ENCODE measurements at places on chromosomes 4 and X.

DNA sequence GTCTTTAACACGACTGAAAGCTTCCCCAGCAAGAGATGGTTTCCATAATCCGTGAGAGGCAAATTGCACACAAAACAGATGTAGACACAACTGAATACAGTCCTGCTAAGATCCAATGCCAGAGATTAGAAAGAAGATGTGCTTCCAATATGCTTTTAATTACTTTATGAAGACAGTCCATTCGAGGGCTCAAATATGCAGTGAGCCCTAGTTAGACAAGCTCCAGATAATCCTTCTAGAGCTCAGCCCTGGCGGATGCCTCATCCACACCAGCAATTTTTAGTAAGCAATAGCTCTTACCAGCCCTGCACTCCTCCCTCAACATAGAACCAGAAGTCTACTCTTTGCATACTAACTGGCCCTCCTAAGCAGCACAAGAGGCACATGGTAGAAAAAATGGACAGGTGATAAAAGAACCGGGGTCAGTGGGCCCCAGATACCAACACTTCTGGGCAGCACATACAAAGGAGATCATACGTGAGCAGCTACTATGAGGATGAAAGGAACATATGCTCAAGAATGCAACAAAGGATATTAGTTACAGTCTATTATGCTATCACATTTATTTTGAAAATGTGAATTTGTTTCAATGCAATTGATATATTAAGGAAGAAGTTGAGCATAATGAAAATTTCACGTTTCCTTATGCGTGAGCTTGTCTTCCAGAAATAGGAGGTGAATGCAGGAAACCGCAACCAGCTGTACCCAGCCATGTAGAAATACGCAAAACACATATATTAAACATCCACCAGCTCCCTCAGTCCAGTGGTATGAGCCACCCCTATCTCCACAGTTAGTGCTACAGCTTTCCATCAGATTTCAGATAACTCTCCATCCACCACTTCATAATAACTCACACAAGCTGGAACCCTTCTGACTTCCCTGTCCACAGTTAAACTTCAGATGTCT lies 34.3 kb downstream of the GPC4 start:
- DNase-seq, result no peak

- DNase-seq, result no peak
These were observed 1.2 kb upstream of the ELF4 start for GRCh38 chrX:130111220-130112154.

DNA sequence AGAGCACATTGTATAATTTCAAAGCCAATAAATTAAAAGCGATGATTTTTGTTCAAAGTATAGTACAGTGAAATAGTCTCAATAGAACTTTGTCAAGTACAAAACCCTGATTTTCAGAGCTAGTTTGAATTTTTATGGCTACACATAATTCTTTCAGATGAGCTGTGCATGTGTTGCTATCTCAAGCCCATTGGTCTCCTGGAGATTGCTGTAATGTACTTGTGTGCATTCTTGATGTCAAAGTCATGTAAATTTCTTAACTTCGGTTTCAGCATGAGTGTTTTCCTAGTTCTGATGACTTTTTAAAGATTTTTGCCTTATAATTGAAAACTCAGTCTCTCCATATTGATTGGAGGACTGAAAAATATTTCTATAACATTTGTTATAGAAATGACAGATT lies 200.8 kb downstream of the CEP135 start:
- no peak for DNase-seq

DNA sequence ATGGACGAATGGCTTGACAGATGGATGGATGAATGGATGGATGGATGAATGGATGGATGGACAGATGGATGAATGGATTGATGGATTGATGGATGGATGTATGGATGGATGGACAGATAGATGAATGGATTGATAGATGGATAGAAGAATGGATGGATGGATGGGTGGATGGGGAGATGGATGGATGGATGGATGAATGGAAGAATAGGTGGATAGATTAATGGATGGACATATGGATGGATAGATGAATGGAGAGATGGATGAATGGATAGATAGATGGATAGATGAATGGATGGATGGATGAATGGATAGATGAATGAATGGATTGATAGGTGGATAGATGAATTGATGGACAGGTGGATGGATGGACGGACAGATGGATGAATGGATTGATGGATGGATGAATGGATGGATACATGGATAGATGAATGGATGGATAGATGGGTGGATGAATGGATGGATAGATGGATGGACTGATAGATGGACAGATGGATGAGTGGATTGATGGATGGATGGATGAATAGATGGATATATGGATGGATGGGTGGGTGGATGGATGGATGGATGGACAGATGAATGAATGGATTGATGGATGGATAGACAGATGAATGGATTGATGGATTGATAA lies 33.9 kb downstream of the PSAPL1 start:
- DNase-seq, result no peak

DNA sequence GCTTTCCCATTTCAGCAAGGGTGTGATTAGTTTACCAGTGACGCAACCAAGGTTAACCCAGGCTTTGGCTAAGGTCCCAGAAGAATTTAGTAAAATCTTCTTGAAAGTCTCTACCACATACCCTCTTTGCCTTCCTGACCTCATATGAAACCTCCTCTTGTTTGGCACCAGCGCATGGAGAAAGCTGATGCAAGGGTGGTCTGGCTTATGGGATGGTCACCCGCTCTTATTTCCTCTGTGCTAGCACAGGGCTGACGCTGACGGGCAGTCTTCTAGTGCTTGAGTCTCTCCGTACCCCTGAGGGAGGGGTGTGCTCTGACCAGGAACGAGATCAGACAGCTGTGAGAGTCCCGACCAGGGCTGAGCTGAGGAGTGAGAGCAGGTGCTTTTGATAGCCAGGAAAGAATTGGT lies 137.6 kb downstream of the TENM3 start:
- no peak for DNase-seq

DNA sequence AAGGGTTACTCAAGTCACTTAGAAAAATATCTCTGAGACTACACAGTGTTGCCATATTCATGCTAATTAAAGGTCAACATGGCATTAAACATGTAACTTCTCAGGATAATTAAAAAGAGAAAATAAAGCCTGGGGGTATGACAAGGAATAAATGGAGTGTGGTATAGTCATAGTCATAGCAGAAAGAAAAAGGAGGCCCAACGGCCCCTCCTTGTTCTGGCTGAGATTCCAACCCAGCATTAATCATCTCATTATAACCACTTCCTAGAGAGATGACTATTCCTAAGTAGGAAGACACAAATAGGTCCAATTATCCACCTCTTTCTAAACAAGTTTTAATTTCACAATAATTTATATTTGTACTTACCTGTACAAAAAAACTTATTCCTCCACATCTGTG lies 778.4 kb upstream of the AADAT start:
- DNase-seq, result no peak

DNA sequence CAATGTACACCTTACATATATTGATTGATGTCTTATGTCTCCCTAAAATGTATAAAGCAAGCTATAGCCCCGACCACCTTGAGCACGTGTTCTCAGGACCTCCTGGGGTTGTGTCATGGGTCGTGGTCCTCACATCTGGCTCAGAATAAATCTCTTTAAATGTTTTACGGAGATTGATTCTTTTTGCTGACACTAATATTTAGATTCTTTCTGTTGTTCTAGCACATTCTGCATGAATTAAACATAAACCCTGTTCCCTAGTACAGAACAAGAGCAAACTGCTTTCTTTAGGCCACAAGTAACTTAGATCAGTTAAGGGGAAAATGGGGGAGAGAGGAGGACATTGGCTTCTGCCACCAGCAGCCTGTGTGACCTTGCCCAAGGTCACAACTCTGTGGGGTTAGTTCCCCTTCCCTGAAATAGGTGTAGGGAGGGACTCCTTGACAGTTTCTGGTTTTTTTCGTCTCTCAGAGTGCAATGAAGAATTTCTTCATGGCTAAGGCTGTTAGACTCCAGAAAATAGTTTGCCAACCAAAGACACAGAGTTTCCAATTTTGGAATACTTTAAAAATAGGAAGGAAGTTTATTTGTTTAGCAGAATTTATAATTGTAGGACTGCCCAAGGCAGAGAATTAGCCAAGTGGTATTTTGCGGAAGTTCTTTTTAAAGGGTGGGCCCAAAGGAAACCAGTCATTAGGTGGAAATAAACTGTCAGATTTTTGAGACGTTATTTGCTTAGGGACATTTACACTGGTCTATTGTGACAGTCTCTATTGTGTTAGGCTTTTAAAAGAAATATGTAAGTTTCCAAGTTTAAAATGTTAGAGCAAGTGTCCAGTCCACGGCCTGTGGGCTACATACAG lies 29.4 kb downstream of the PTTG2 start:
- no peak for DNase-seq

DNA sequence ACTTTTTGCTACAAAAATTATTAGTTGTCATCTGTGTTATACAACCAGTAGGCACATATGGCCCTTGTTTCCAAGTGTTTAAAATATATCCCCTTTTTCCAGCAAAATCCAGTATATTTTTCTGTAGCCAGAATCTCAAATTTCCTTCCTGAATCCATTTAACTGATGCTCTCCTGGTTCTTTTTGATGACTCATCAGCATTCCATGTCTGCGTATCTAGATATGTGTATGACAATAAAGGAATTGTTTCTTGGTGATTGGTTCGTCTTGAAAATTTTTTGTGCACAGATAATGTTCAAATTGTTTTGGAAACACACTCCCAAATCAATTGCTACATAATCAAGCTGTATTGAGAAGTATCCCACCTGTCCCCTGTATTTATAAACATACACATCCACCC lies 98.3 kb downstream of the ITM2A start:
- no peak for DNase-seq

Data from HepG2 (cell line).